Naive thymus-derived CD4-positive, alpha-beta T cell (primary cell): ENCODE measurements at places on chromosomes 2 and 18.

GRCh38 chr2:20615466-20616241, 35.2 kb downstream of the HS1BP3 start:
- no peak for DNase-seq
- no peak overlapping the region for H3K27ac ChIP-seq
- peaks cover 4% of the 10 kb centered on the region for H3K36me3 ChIP-seq

- H3K4me3 ChIP-seq = no peak overlapping the region
- DNase-seq = no peak
- H3K27ac ChIP-seq = no peak overlapping the region
- H3K36me3 ChIP-seq = no peaks in the 10 kb centered on the region
- H3K27me3 ChIP-seq = no peaks in the 10 kb centered on the region
These were observed 163.6 kb upstream of the TMEM200C start for GRCh38 chr18:6058941-6059340.

GRCh38 chr18:54515149-54515548, 75.9 kb upstream of the DYNAP start:
- no peak overlapping the region for H3K27ac ChIP-seq
- H3K27me3 ChIP-seq = no peaks in the 10 kb centered on the region
- DNase-seq = no peak
- no peaks in the 10 kb centered on the region for H3K4me1 ChIP-seq

DNA sequence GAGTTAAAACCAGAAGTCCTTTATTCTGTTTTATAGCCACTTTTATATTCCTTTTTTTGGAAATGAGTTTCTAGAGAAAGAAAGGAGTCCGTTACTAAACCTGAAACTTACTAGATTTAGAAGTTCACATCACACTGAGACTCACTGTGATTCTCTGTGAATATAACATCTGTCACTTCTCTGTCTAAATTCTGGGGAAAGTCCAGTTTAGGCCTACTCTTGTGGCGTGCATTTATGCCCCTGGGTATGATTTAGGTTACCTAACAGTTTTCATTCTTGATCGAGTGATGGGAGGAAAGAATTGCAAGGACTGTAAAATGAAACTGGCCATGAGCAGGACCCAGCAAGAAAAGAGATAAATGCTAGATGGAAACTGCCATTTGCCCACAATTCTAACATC, 449.6 kb downstream of the SPAG16 start:
- H3K27me3 ChIP-seq = no peaks in the 10 kb centered on the region
- H3K4me3 ChIP-seq = no peak overlapping the region
- H3K4me1 ChIP-seq = no peaks in the 10 kb centered on the region
- no peak overlapping the region for H3K27ac ChIP-seq
- H3K36me3 ChIP-seq = no peaks in the 10 kb centered on the region

DNA sequence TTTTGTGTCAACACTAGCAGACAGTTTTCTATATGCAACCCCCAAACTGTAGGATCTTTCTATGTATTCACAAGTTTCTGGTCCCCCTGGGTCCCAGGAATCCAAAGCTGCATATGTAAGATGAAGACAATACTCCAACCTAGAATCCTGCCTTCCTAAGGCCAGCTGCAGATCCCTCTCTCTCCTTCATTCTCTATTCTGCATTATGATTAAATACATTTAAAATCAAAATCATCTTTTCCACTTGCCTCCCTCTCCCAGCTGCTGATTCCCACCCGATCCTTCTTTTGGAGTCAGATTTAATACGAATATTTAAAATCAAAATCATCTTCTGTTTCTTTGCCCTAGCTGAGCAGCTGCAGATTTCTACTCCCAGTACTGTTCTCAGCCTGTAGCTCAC, 783.0 kb upstream of the ZEB2 start:
- no peak for DNase-seq
- no peak overlapping the region for H3K4me3 ChIP-seq
- H3K27me3 ChIP-seq = no peaks in the 10 kb centered on the region
- no peak overlapping the region for H3K27ac ChIP-seq

GRCh38 chr18:37508207-37508606, 57.4 kb downstream of the CELF4 start:
- H3K4me1 ChIP-seq = no peaks in the 10 kb centered on the region
- no peak overlapping the region for H3K27ac ChIP-seq
- H3K4me3 ChIP-seq = no peak overlapping the region
- H3K36me3 ChIP-seq = no peaks in the 10 kb centered on the region
- DNase-seq = no peak

DNA sequence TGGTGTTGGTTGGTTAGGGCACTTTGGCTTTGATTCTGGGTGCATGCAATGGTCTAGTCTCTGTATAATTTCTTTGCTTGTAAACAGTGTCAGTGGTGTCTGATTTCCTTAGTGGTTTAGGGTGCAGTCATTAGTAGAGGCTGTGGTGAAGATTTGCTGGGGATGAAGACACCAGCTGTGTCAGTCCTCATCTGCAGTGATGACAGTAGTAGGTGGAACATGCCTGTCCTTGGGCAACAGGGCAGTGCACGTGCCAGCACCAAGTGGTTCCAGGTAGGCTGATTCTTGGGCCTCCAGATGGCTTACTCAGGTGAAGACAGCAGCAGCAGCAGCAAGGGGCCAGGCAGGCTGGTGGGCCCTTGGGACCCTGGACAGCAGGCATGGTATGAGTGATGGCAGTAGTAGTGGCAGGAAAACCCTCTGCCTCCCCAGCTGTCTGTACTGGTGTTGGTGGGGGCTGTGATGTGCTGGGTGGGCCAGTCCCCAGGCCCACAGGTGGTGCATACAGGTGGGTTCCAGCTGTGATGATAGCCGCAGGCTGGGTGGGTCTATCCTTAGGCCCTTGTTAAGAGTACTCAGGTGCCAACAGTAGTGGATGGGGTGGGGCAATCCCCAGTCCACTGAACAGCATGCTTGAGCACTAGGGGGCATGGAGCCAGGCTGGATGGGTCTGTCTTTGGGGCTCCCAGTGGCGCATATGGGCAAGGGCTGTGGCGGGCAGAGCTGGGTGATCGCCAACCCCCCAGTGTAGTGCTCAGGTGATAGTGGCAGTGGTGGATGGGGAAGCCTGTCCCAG, 140.7 kb upstream of the THUMPD2 start:
- no peak overlapping the region for H3K27ac ChIP-seq
- H3K36me3 ChIP-seq = no peaks in the 10 kb centered on the region
- DNase-seq = no peak
- H3K4me1 ChIP-seq = no peaks in the 10 kb centered on the region
- no peaks in the 10 kb centered on the region for H3K27me3 ChIP-seq
- H3K4me3 ChIP-seq = no peak overlapping the region

DNA sequence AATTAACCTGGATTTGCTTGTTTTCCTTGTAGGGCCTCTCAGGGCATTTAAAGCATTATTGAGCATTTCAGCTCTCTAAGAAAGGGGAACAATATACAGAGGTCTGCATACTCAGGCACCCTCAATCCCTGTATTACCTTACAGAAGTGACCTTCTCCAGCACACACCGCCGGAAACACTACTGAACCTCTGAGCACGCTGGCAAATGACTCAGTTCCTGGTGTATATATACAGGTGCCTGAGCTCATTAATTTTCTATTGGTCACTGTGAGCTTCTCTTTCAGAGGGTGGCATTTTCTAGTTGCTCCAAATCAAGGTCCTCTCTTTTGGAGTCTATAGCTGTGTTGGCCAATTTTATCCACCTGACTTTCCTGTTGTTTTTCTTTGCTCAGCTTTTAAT, 85.2 kb upstream of the COPS8 start:
- H3K36me3 ChIP-seq = no peaks in the 10 kb centered on the region
- no peak overlapping the region for H3K4me3 ChIP-seq
- no peak overlapping the region for H3K27ac ChIP-seq
- DNase-seq = no peak
- no peaks in the 10 kb centered on the region for H3K27me3 ChIP-seq

GRCh38 chr2:71578767-71579342, 125.5 kb downstream of the DYSF start:
- H3K4me3 ChIP-seq = no peak overlapping the region
- DNase-seq = no peak
- H3K27me3 ChIP-seq = no peaks in the 10 kb centered on the region
- H3K36me3 ChIP-seq = no peaks in the 10 kb centered on the region

DNA sequence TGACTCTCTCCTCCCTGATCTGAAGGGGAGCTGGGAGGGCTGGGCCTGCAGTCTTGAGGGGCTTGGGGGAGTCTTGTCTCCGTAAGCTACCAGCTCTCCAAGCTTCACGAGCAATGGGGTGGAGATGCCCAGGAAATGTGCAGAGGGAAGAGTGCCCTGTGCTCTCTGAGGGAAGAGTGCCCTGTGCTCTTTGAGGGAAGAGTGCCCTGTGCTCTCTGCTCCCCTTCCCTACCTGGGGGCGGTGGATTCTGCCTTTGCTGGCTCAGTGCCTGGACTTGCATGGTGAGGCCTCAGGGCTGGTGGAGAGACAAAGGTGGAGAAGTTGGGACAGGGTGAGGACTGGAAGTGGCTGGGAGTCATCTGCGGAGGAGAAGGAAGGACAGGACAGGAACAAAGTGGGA, 72.7 kb downstream of the TWIST2 start:
- H3K27me3 ChIP-seq = no peaks in the 10 kb centered on the region
- no peaks in the 10 kb centered on the region for H3K4me1 ChIP-seq
- H3K4me3 ChIP-seq = no peak overlapping the region
- H3K27ac ChIP-seq = no peak overlapping the region

- H3K27me3 ChIP-seq = no peaks in the 10 kb centered on the region
- peaks cover 60% of the 10 kb centered on the region for H3K4me1 ChIP-seq
- DNase-seq = no peak
- no peak overlapping the region for H3K4me3 ChIP-seq
- peak overlapping the region; percentile 53 for H3K27ac ChIP-seq
These were observed 37.1 kb downstream of the ANKRD44 start for GRCh38 chr2:197273485-197273884.

DNA sequence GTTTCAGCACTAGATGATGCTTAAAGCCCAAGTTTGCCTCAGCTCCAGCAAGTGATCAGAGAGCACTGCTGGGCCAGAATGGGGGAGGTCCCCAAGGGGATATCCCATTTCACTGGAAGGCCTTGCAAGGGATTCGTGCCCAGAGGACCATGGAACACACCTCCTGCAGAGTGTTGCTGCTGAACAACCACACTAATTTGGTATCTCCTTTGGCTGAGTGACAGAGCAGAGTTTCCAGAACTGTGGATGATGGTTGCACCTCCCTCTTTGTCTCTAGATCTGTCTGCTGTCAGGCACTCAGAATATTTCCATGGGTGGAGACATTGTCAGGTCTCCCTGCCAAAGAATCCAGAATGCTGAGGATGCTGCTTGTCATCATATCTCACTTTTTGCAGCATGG, 484.8 kb upstream of the NETO1 start:
- H3K36me3 ChIP-seq = no peaks in the 10 kb centered on the region
- no peak overlapping the region for H3K4me3 ChIP-seq
- H3K27me3 ChIP-seq = no peaks in the 10 kb centered on the region
- H3K27ac ChIP-seq = no peak overlapping the region
- DNase-seq = no peak
- no peaks in the 10 kb centered on the region for H3K4me1 ChIP-seq

GRCh38 chr2:167944825-167945659, 302.4 kb downstream of the STK39 start:
- no peaks in the 10 kb centered on the region for H3K27me3 ChIP-seq
- H3K4me3 ChIP-seq = no peak overlapping the region
- H3K27ac ChIP-seq = no peak overlapping the region
- no peaks in the 10 kb centered on the region for H3K36me3 ChIP-seq
- no peak for DNase-seq

GRCh38 chr2:217922101-217923006, 80.4 kb downstream of the TNS1 start:
- no peak overlapping the region for H3K4me3 ChIP-seq
- no peak overlapping the region for H3K27ac ChIP-seq
- H3K36me3 ChIP-seq = no peaks in the 10 kb centered on the region
- H3K4me1 ChIP-seq = no peaks in the 10 kb centered on the region
- DNase-seq = no peak

DNA sequence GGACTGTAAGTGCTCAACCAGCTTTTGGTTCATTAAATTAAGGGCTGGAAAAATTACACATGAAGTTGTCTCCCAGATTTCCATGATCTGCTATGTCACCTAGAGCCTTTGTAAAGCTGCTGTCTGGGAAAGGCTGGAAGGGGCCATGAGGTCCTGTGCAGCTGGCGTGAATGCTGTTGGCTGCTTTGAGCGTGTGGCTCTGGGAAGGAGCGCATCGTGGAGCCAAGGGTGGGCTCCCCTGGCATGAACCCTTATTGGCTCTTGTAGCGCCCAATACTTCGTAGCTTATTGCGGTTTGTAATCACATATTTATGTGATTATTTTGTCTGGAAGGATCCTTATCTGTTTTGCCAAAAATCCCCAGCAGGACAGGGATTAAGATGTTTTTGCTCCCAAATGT, 70.5 kb upstream of the LMAN1 start:
- DNase-seq = no peak
- H3K36me3 ChIP-seq = no peaks in the 10 kb centered on the region
- H3K27ac ChIP-seq = no peak overlapping the region

GRCh38 chr2:239726631-239727181, 298.4 kb downstream of the NDUFA10 start:
- H3K4me3 ChIP-seq = no peak overlapping the region
- DNase-seq = peak; percentile 2
- no peaks in the 10 kb centered on the region for H3K4me1 ChIP-seq
- no peak overlapping the region for H3K27ac ChIP-seq

- H3K27ac ChIP-seq = peak overlapping the region; percentile 89
- H3K4me3 ChIP-seq = no peak overlapping the region
- no peaks in the 10 kb centered on the region for H3K36me3 ChIP-seq
- peaks cover 4% of the 10 kb centered on the region for H3K4me1 ChIP-seq
- DNase-seq = no peak
These were observed 41.7 kb downstream of the PLCL1 start for GRCh38 chr2:197846128-197846527.

GRCh38 chr18:64165906-64166305, 17.0 kb upstream of the LINC00305 start:
- H3K4me3 ChIP-seq = no peak overlapping the region
- no peak for DNase-seq
- H3K4me1 ChIP-seq = no peaks in the 10 kb centered on the region
- no peaks in the 10 kb centered on the region for H3K27me3 ChIP-seq
- H3K36me3 ChIP-seq = no peaks in the 10 kb centered on the region
- no peak overlapping the region for H3K27ac ChIP-seq

GRCh38 chr2:199778655-199779054, 72.3 kb downstream of the FTCDNL1 start:
- H3K27me3 ChIP-seq = no peaks in the 10 kb centered on the region
- no peak for DNase-seq
- no peak overlapping the region for H3K27ac ChIP-seq
- no peaks in the 10 kb centered on the region for H3K36me3 ChIP-seq
- H3K4me3 ChIP-seq = no peak overlapping the region
- H3K4me1 ChIP-seq = no peaks in the 10 kb centered on the region

DNA sequence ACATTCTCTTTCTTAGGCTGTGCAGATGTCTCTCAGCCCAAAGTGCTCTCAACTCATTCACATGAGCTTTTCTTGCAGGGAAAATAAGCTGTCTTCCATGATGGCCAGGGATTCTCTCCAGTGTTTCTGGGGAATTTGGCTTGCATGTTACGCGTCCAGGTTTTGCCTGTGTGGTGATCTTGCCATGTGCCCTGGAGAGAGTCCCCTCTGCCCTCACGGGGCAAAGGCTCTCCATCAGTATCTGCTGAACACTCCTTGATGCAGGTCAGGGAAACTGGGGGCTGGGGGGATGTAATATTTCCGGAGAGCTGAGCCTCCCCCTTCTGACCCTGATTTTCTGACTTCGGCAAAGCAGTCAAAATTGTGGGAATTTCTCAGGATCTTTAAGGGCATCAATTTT, 87.6 kb downstream of the ACKR3 start:
- DNase-seq = no peak
- no peaks in the 10 kb centered on the region for H3K27me3 ChIP-seq
- no peak overlapping the region for H3K27ac ChIP-seq

GRCh38 chr2:224729435-224729834, 13.3 kb upstream of the CCDC195 start:
- no peaks in the 10 kb centered on the region for H3K27me3 ChIP-seq
- H3K27ac ChIP-seq = no peak overlapping the region
- DNase-seq = no peak
- H3K4me1 ChIP-seq = no peaks in the 10 kb centered on the region
- H3K36me3 ChIP-seq = no peaks in the 10 kb centered on the region
